ENCODE measurements at places on chromosomes 2 and 18. TPM values are rescaled to one million over a fixed set of nuclear protein-coding genes. Genes with fewer than 3 reads are reported as not detected.

GRCh38 chr18:36314754-36315153, 17.2 kb downstream of the FHOD3 start:
- no peak for DNase-seq

DNA sequence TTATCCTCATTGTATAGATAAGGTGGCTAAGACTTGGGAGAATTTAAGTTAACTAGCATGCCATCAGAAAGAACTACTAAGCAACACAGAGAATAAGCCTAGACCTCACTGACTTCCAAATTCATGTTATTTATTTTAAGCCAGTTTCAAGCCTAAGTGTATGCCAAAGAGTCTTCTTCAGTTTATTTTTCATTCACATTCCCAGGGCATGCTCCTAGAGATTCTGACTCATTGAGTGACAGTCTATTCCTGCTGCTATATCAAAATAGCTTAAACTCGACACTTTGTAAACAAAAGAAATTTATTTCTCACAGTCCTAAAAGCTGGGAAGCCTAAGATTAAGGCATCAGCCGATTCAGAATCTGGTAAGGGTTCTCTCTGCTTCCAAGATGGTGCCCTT, 467.1 kb downstream of the MBD2 start:
- no peak for DNase-seq

DNA sequence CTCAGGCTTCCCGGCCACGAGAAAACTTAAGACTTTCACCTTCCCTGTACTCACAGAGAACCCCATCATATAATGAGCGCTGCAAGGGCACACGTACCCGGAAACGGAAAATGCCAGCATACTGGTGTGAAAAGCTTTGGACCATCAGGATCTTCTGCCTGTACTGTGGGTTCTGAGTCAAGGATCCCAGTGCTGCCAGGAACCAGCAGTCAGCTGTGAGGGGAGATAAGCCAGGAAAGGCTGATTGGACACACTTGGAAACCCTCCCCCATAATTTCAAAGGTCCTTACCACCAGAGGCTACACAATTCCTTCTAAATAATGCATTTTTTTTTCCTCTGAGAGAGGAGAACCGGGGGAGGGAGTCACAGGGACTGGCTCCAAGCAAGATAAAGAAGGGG, 31.4 kb downstream of the CAPN13 start:
- no peak for DNase-seq

DNA sequence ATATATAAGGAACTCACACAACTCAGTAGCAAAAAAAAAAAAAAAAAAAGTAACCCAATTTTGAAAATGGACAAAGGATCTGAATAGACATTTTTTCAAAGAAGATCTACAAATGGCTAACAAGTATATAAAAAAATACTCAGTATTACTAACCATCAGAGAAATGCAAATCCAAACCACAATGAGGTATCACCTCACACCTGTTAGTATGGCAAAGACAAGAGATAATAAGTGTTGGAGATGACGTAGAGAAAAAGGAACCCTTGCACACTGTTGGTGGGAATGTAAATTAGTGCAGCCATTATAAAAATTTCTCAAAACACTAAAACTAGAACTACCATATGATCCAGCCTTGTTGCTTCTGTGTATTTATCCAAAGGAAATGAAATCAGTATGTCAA, 5.8 kb upstream of the CNDP1 start:
- DNase-seq, result no peak

- DNase-seq, result no peak
These were observed 23.2 kb upstream of the FTCDNL1 start for GRCh38 chr2:199874209-199874608.

MGAT5 gene
- 36.1 TPM for total RNA-seq

SUPT7L gene
- 32.1 TPM for total RNA-seq

TDRD15 gene
- total RNA-seq, result 0.15 TPM

GPR39 gene
- total RNA-seq, result 0.42 TPM

TUBA4B gene
- total RNA-seq, result not detected

CNDP1 gene
- not detected for total RNA-seq

Measured in aorta (tissue), 5 donors.